Left lung (tissue), 14 donors: ENCODE measurements at places on chromosomes 1 and 21.

DNA sequence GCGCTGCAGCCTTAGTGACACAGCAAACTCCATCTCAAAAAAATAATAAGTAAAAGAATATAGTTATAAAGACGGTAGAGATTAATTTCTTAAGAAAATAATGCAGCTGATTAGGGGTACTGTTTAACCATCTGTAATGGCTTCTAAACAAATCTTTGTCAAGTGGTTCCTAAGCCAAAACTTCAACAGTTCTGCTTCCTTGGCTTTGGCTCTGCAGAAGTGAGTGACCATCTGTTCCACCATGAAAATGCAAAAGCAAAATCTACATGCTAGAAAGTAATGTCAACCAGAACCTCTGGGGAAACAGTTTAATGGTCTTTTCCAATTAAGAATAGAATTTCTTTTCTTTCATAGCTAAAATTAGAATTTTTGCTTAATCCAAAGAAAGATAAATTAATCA lies 8.3 kb upstream of the SH2D5 start:
- no peak for DNase-seq

DNA sequence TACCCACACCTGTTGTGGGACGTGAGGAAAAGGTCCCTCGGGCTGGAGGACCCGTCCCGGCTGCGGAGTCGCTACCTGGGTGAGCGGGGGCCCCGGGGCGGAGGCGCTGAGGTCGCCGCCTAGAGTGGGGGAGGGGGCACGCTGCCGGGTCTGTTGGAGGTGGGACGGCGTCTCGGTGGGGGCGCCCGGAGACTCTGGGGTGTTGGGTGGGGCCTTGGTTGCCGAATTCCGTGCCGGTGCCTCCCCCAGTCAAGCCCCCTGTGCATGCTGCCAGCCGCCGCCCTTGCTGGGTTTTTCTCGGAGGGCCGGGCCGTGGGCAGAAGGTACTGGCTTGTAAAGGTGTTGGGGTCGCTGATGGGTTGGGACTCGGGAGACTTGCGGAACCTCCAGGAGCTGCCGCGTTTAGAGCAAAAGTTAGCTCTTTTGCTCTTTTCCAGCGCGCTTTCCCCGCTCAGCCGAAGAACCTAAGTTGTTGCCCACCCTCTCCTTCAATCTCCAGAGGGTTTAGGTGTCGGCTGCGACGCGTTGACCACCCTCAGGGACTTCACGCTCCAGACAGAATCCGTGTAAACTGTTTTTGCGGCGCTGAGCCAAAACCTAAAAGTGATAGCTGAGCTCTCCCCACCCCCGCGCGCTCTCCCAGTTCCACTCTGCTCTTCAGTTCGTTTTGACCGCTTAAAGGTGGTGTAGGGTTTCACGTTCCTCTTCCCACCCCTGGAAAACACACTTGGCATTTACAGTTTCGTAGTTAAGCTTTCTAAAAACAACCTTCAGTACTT lies at the start of gene MPC2:
MPC2 (minus strand) TSS at position 143 of the 779 bp plus-strand sequence. CDS start 1,231 bp downstream, outside the sequence.
- peak; percentile 78 for DNase-seq

DNA sequence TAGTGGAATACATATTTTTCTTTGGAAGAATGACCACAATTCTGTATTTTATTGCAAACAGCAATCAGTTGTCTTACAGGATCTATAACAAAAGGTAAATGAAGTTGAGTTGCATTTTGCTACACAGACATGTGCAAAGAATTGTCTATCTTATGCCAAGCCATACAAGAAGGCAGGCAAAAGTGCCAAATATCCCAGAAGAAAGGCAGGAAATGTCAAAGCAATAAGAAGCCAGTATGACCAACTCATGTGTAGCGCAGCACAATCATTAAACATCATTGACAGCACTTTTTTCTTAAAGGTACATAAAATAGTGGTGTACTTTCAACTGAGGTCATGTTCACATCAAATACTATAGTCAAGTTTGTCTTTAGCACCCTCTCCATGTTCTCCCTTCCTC lies 42.7 kb downstream of the NIBAN1 start:
- no peak for DNase-seq

DNA sequence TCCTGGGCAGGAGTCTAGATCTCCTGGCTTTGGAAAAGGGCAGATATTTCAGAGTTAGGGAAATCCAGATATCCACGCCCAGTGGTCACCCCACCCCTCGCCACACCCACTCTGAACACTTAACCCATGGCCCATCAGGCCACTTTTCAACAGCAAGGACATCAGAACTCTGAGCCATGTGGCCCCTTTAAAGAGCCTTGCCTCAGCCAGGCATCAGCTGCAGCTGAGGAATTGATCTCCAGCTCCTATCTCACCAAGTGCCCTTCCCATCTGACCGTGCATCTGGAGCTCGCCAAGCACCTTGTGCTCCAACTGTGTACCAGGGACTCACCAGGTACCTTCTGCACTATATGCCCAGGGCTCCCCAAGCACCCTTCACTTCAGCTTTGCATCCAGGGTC lies 20.2 kb upstream of the SH2D2A start:
- DNase-seq, result no peak

- no peak for DNase-seq
Observed at GRCh38 chr1:15051882-15052528, 101.5 kb upstream of the TMEM51 start.
